ENCODE measurements at places on chromosomes 1 and 21.

DNA sequence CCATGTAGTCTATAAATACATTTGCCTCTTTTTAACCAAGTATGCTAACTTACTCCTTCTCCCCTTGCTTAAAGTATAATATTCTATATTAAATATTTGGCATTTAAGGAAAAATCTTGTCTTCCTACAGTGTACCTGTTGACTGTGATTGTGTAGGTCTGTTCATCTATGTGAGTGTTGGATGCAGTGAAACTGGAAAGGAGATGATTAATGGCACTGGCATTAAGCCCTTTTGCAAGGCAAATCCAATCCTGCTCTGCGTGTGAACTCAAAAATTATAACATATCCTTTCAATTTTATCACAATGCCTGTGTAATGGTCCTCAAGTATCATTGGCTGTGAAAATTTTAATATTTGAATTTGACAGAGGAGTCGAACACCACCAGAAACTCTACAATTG, 565.0 kb downstream of the KCNT2 start:
- no peaks in the 10 kb centered on the region for H3K27me3 ChIP-seq
- H3K36me3 ChIP-seq = no peaks in the 10 kb centered on the region
- H3K4me3 ChIP-seq = no peak overlapping the region
- H3K4me1 ChIP-seq = no peaks in the 10 kb centered on the region

DNA sequence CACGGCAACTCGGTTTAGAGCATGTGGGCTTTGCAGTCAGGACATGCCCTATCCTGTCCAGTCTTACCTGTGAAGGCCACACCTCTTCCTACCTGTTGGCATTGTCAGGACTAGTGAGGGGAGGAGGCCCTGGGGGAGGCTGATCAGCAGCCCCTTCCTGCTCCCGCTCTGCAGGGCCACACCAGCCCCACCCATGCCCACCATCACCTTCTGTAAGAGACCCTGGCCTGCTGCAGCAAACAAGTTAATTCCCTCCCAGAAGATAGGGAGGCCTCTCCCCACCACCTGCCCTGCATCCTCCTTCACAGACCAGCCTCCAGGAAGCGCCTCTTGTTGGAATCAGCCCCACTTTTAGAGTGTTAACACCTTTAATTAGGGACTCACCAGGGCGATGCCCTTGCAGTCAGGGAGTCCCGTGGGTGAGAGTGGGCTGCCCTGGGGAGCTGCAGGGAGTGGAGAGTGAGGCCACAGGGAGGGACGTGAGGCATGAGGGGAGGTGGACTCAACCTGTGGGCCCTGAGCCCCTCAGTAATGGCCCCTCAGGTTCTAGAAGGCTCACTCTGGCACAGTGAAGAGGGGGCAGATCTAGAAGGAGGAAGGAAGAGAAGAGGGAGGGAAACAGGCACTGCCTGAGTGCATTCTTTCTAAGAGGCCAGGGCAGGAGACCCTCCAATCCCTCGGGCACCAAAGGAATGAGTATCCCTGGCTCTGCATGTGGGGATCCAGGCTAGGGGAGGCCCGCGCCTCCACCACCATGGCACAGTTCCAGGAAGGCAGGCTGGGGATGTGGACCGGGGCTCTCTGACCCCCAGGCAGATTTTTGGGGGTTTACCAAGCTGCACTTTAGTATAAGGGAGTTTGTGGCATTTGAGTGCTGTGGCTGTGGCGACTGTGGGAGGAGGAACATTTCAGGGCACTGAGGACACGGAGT, 8.2 kb downstream of the UMODL1 start:
- no peaks in the 10 kb centered on the region for H3K36me3 ChIP-seq
- peaks cover 9% of the 10 kb centered on the region for H3K4me1 ChIP-seq
- no peak for DNase-seq
- no peaks in the 10 kb centered on the region for H3K27me3 ChIP-seq

- DNase-seq = no peak
- H3K4me3 ChIP-seq = peak overlapping the region; percentile 94
- no peaks in the 10 kb centered on the region for H3K27me3 ChIP-seq
- H3K27ac ChIP-seq = peak overlapping the region; percentile 91
- peaks cover 29% of the 10 kb centered on the region for H3K4me1 ChIP-seq
- no peaks in the 10 kb centered on the region for H3K36me3 ChIP-seq
These were observed 1.6 kb downstream of the PBX1 start for GRCh38 chr1:164560556-164560955.

DNA sequence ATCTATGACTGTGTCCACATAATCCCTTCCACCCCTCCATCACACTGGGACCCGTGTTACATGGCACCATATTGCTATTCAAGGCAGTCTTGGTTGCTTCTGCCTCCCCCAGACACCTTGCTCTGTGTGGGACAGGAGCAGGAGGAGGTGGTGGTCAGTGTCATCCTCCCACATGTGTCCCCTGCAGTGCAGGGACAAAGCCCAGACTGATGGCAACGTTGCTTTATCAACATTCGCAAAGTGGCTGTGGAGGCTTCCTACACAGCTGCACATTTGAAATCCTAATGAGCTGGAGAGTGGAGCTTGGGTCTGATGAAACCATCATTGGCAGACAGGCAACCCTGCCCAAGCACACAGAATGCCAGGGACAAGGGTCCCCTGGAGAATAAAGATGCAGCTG, 26.2 kb downstream of the TRIM67 start:
- peaks cover 5% of the 10 kb centered on the region for H3K4me1 ChIP-seq
- H3K27me3 ChIP-seq = peaks cover 11% of the 10 kb centered on the region
- H3K4me3 ChIP-seq = no peak overlapping the region
- no peaks in the 10 kb centered on the region for H3K36me3 ChIP-seq
- no peak overlapping the region for H3K27ac ChIP-seq
- DNase-seq = no peak
